ENCODE measurements at places on chromosomes 1 and 21. TPM values are rescaled to one million over a fixed set of nuclear protein-coding genes. Genes with fewer than 3 reads are reported as not detected.

KRTAP7-1 gene
- not detected for total RNA-seq

IFI44L gene
- 0.18 TPM for total RNA-seq

ERG gene
- total RNA-seq: not detected

PCP4L1 gene
- not detected for total RNA-seq

TAS1R2 gene
- total RNA-seq: not detected

NECTIN4 gene
- total RNA-seq: 0.18 TPM

GJA9 gene
- total RNA-seq: not detected

KRTAP6-1 gene
- total RNA-seq: not detected

SYPL2 gene
- under 0.01 TPM for total RNA-seq

GLMN gene
- 11.9 TPM for total RNA-seq

HAX1 gene
- 146 TPM for total RNA-seq

NBPF20 gene
- 3.1 TPM for total RNA-seq

PDZK1 gene
- total RNA-seq: 1.7 TPM

POGK gene
- total RNA-seq: 33.1 TPM

PINK1 gene
- total RNA-seq: 55.3 TPM

HPCA gene
- not detected for total RNA-seq

C1orf141 gene
- total RNA-seq: not detected

DIRAS3 gene
- total RNA-seq: 8.6 TPM

LRRC53 gene
- total RNA-seq: not detected

ITGB2 gene
- total RNA-seq: not detected

MNDA gene
- total RNA-seq: not detected

ACTL8 gene
- 0.28 TPM for total RNA-seq

IVL gene
- total RNA-seq: not detected

RGSL1 gene
- not detected for total RNA-seq

CD1B gene
- not detected for total RNA-seq

SPSB1 gene
- total RNA-seq: 16.7 TPM

LDLRAD1 gene
- not detected for total RNA-seq

BTBD8 gene
- total RNA-seq: 3.6 TPM

SLC41A1 gene
- 6.3 TPM for total RNA-seq

CFAP45 gene
- total RNA-seq: 0.72 TPM

S100A1 gene
- not detected for total RNA-seq

MYCL gene
- 0.72 TPM for total RNA-seq

KIF17 gene
- total RNA-seq: 4.5 TPM

FCRL5 gene
- not detected for total RNA-seq

F5 gene
- not detected for total RNA-seq

UBL4B gene
- total RNA-seq: not detected

GOLT1A gene
- total RNA-seq: not detected

CR1 gene
- not detected for total RNA-seq

AMY2B gene
- total RNA-seq: 1.1 TPM

S100A10 gene
- 77.2 TPM for total RNA-seq

KCNE2 gene
- not detected for total RNA-seq

RGS1 gene
- total RNA-seq: not detected

IL12RB2 gene
- total RNA-seq: not detected

SRSF4 gene
- total RNA-seq: 38.6 TPM
